ENCODE measurements at places on chromosomes 3 and 15. TPM values are rescaled to one million over a fixed set of nuclear protein-coding genes. Genes with fewer than 3 reads are reported as not detected.

GRCh38 chr3:141784531-141784930 is 21.3 kb downstream of the GRK7 start:
- DNase-seq = no peak

- DNase-seq = no peak
Observed at GRCh38 chr15:39935241-39935640, 1.3 kb downstream of the EIF2AK4 start.

DNA sequence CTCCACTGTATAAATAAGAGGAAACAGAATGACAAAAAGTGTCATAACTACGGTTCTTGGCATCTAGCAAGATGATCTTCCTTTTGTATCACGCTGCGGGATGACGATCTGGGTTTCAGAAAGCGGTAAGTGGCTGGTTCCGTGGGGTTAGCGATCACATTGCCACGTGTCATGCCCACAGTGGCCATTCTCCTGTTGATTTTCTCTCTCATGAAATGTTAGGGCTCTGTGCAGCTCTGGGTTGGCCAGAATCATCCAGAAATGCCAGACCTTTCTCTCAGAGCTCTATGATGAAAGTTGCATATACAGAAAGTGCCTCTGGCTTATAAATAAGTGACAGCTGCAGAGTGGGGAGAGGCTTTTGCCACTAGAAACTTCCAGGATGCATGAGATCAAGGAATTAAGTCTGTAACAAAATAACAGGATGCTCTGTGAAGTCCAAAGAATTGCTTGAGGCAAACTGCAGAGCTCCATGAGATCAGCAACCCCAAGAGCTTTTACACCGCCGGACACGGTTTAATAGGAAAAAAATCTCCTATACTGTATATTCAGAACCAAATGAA is 71.6 kb downstream of the ABTB1 start:
- DNase-seq = no peak

Gene ARL8B
- 92.3 TPM for total RNA-seq

GRCh38 chr15:45100884-45101625 is 12.9 kb downstream of the DUOX2 start:
- no peak for DNase-seq
